ENCODE measurements at places on chromosomes 5 and 9.

DNA sequence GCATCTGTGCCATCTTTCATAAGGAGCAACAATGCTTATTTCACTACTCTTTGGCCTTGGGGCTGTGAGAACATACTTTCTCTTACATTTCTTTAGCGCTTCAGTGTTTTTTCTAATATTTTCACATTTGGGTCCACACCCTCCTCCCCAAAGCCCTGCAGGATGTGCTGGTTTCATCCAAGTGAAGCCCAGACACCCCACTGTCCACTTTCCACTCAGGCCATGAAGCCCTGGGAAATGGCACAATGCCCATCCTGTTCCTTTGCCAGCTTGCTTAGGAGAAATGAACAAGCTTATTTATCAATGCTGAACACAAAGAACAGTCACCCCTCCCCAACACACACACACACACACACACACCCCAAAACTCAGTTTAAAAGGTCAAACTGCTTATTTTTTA, 17.3 kb upstream of the TMOD1 start:
- DNase-seq, result no peak

DNA sequence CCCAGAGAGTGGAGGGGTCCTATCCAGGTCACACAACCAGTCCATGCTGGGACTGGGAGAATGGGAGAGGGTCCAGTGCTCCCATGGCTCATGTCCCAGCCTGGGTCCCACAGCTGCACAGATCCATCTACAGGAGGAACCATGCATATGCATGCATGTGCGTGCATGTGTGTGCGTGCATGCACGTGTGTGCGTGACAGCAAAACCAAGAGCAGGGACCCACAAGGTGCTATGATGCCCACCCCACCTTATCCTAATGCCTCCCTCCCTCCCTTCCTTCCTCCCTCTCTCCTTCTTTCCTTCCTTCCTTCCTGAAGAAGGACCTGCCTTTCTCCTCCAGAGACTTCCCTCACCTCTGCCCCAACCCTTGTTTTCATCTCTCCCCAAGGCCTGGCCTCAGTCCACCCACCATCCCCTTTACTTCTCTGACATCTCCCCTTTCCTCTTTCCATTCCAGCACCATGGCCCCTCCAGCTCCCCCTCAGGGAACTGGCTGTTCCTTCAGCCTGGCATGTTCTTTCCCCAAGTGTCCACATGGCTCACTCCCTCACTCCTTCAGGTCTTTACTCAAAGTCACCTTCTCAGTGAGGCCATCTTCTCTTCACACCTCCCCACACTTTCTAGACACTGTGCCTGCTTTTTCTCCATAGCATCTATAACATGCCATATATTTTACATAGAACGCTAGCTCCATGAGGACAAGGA, 21.8 kb downstream of the AQP7 start:
- DNase-seq, result no peak

GRCh38 chr9:120734607-120735410, 20.5 kb upstream of the MEGF9 start:
- no peak for DNase-seq

GRCh38 chr9:98877311-98877710, 66.4 kb upstream of the COL15A1 start:
- no peak for DNase-seq

DNA sequence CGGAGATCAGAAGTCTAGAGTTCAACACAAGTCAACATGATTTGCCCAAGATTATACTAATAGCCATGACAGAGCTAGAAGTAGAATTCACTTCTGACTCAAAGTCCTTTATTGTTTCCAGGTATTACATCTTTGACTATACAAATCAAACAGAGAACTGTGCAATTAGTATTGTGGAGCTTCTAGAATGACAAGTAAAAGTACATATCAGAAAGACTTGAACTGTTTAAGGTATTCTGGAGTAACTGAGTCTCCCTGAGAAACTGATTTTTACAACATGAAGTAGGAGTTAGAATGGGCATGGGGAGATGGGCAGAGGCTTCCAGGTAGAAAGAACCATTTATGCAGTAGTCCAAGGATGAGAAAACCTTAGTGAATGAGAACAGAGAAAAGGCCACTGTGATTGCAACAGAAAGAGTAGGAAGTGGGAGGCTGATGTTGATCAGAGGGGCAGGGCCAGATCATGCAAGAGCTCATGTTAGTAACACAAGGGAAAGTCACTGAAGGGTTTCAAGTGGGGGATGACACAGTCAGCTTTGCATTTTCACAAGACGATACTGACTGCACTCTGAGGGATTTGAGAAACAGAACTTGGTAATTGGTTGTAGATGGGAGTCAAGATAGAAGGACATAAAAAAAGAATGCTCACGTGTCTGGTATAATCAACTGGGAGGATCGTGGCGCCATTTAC, 280.7 kb downstream of the RFX3 start:
- no peak for DNase-seq

- no peak for DNase-seq
Observed at GRCh38 chr5:19104948-19105347, 883.1 kb downstream of the CDH18 start.

- DNase-seq, result no peak
Observed at GRCh38 chr9:93100276-93100636, 4.2 kb downstream of the CARD19 start.

DNA sequence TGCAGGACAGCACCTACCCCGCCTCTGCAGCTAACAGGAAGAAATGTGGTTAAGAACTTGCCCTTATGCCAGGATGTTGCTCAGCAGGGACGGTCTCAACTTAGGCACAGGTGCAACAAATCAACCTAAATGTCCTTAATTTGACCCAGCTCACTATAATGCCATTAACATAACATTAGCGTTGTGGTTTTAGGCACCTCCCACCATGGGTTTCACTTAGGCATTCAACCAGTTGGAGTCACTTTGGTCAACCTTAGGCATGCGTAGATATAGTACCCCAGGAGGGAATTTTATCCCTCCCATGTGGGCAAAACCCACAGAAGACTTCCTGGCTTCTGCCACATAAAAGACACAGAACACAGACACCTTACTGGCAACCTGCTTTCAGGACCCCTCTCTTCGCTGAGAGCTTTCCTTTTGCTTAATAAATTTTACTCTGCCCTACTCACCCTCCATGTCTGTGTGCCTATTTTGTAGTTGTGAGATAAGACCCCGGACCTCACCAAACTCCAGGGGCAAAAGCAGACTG, 8.7 kb upstream of the ERAP1 start:
- no peak for DNase-seq

- no peak for DNase-seq
Observed at GRCh38 chr5:43161244-43161643, 30.8 kb upstream of the NIM1K start.

DNA sequence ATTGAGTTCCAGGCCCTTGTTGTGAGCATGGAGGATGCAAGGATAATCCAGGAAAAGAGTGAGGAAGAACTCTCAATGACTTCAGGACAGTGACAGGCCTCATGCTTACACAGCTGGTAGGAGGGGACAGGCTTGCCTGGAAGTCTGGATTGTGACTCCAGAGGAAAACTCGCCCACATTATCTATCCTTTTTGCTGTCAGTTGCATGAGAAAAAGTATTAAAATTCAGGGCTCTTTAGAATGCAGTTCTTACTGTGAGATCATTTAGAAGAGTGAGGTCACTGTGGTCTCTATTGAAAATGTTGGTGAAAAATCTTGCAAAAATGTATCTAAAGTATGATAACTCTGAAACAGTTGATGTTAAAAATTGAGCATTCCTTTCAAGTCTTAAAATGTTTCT, 30.5 kb downstream of the NTRK2 start:
- no peak for DNase-seq

DNA sequence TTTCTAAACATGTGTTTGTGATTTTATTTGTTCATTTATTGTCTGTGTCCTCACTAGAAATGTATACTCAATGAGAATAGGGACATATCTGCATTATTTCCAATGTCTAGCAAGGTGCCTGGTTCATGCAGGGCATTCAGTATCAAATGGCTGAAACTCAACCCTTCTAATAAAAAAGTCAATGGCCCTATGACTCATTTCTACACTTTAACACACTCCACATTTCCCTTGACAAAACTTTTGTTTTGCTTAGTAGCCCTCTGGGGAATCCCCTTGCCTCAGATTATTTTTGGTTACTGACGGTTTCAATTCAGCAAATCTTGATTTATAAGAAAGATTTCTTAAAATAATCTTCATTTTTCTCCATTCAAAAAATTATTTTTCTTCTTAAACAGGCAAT, 206.0 kb upstream of the DMRTA1 start:
- no peak for DNase-seq

DNA sequence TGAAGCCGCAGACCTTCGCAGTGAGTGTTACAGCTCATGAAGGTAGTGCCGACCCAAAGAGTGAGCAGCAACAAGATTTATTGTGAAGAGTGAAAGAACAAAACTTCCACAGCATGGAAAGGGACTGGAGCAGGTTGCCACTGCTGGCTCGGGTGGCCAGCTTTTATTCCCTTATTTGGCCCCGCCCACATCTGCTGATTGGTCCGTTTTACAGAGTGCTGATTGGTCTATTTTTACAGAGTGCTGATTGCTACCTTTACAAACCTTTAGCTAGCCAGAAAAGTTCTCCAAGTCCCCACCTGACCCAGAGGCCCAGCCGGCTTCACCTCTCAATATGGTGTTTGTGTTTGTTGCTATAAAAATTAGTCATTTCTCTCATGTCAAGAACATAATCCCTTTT, 49.7 kb downstream of the RECK start:
- DNase-seq, result no peak

DNA sequence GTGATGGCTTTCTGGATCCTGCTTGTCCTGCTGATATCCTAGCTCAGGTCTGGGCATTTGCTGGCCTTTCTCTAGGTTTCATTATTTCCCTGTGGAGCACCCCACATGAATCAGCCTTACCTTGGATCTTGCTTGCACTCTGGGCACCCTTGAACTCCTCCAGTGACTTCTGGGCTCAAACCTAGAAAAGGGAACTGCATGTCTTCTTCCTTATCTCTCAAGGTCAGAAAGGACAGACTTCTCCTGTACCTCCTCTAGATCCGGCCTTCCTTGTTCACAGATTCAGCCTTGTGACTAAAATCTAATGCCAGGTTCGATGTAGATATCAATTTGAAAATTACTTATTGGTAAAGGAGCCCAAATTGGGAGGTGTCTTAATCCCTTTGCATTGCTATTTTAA, 267.9 kb downstream of the PARP8 start:
- DNase-seq, result no peak

- no peak for DNase-seq
Observed at GRCh38 chr5:123441408-123441807, 18.2 kb upstream of the CEP120 start.

- DNase-seq, result no peak
Observed at GRCh38 chr9:109771796-109772531, 8.0 kb upstream of the PALM2AKAP2 start.

DNA sequence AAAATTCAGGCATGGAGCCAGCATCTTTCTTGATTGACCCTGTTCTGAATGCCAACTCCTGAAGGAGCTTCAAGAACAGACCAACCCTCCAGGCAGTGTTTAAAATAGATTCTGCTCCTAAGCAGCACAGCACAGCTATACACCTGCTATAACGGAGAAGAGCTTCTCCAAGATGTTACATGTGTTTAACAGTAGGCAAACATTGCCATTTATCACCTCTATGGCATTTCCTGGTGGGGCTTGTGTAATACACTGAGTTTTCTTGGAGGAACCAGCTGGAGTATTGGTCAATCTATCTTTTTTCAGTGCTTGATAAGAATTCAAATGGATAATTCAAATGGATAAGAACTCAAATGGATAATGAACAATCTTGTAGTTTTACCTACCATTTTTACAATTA, 615.1 kb downstream of the CDH12 start:
- DNase-seq, result no peak

- no peak for DNase-seq
Observed at GRCh38 chr5:77642738-77643653, 4.5 kb upstream of the OTP start.

Measured in sciatic nerve (tissue), 2 donors.